ENCODE measurements at places on chromosomes 3 and 15. TPM values are rescaled to one million over a fixed set of nuclear protein-coding genes. Genes with fewer than 3 reads are reported as not detected.

The SMAD6 gene
- 8.9 TPM for total RNA-seq

The CLDN11 gene
- 131 TPM for total RNA-seq

The NME9 gene
- not detected for total RNA-seq

The ARNT2 gene
- 9.8 TPM for total RNA-seq

The FAM240A gene
- not detected for total RNA-seq
